ENCODE measurements at places on chromosomes 5 and 9.

DNA sequence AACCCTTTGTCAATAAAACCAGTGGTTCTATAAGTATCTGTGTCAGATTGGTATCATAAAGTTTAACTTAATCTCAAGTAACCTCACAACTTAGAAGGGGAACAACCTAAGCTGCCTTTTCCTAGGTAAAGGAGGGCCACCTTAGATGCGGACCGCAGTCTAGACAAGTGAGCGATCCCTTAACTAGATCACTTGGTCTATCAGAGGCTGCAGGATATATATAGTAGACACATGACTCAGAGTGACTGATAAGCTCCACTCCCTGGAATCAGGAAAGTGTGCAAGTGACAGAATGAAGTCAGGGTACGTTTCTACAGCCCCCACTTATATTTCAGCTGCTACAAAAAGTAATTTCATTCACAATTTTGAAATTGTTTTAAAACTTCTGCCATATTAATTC, 7.4 kb downstream of the REEP5 start:
- no peak for DNase-seq

DNA sequence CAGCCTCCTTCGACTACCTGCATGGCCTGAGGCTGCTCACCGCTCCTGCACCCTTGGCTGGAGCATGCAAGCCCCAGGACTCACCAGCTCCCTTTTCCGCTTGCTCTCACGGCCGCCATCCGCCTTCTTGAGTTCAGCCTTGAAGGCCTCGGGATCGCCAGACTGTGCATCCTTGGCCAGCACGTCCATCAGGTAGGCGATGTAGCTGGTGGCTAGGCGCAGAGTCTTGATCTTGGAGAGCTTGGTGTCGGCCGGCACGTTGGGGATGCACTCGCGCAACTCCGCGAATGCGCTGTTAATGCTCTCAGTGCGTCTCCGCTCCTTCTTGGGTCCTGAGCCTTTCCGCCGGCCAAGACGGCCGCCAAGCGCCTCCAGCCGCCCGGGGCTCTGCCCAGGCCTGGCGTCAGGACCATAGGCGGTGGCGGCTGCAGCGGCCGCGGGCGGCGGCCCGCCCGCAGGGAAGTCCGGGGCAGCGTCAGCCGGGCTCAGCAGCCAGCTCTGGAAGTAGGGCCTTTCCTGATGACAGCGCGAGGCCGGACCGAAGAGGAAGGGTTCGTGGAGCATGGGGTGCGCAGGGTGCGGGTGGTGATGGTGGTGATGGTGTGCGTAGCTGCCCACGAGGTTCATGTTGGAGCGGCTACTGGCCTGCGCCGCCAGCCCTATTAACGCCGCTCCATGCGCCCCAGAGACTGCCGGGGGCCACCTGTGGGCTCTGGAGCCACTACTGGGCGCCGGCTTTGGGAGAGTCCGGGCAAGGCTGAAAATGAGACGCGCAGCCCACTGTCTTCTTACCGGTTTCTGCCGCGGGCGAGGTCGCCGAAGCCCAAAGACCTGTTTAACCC, 424 bp downstream of the HAND1 start:
- no peak for DNase-seq

DNA sequence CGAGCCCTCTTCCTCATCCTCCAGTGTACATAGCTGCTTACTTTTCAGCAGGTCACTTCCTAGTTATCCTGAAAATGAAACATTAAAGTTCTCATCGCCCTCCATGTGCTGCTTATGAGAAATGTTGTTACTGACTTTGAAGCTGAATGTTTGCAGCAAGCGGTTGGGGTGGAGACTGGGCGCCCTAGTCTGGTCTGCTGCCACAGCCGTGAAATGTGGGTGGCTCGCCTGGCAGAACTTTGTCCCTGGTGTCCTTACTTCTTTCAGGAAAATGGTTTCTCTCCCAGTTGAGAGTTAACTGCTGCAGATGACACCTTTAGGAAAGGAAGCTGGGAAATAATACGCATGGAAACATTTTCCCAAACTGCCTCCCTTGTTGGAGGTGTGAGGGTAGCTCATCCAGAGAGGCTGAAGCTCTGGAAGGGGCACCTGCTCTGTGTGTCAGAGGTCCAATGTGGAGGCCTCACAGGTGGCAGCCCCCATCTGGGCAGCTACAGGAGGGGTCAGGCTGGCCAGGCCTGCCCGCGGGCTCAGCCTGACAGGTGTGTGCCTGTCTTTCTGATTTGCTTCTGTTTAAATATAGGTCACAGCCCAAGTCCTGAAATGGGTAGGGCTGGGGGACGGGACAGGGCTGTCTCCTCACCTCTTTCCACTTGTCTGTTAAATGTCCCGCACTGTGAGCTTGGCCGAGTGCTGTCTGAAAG, 24.0 kb downstream of the TRAF2 start:
- no peak for DNase-seq

GRCh38 chr9:126031116-126031515, 283.9 kb downstream of the PBX3 start:
- DNase-seq: no peak

GRCh38 chr9:114093031-114093471, 6.0 kb downstream of the KIF12 start:
- no peak for DNase-seq

DNA sequence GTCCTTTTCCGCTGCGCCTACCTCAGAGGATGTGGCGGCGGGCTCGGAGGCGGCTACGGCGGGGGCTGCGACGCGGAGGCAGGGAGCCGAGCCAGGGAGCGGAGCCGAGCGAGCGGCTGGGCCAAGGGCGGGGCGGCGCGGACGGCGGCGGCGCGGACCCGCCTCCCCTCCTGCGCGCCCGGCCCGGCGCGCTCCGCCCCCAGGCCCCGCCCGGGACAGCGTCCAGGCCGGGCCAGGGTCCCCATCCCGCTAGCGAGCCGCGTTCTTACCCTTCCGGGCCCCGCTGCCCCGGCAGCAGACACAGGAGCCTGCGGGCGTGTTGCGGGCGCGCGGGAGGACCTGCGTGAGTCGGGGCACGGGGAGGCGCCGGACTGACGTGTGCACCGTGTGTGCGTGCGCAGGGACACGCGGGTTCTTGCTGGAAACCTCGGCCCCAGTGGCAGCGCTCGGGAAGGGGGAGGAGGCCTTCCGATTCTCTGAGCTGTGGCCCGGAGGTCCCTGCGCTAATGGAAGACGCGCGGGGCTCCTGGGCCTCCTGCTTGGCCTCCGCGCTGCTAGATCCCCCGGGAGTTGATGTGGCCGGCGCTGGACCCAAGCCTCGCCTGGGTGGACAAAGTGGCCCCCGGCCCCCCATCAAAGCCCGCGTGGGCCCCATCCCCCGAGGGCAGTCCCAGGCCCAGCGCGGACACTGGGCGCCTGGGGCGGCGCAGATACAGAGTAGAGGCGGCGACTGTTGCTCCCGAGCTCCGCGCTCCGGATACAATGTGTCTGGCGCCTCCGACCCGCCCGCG, at the start of gene VDAC1:
VDAC1 (minus strand) TSS at position 350 of the 791 bp plus-strand sequence. CDS start 11,963 bp downstream, outside the sequence.
- peak; percentile 89 for DNase-seq

All from immature natural killer cell (primary cell).